IPS DF 19.7 (cell line): ENCODE measurements at places on chromosomes 7 and 10.

DNA sequence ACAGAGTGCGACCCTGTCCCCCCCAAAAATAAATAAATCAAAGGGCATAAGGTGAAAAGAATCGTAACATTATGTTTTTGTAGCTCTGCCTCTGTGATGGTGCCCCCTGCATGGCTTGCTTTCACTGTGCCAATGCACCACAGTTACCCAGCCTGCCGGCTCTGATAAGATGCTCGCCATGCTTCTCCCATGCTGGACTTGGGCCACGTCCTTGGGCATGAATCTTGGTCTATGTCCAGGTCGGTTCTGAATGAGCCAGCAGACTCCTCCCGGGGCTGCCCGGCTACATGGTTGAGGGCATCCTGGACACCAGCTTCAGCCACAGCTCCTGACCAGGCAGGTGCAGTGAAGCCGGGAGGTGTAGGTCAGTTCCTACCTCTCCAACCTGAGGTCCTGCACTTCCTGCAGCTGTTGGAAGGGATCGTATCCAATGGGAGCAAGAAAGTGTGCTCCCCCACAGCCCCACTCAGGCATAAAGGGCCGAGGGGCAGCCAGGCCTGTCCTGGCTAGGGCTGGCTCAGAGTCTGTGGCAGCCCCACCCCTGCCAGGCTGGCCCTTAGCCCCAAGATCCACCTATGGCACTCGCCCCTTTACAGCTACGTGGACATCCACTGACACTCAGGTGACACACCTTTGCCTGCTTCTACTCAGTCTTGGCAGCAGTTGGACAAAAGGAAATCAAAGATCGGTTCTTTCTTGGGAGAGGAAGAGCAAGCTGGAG, 34.1 kb downstream of the CHST3 start:
- no peak for DNase-seq

- no peak for DNase-seq
Observed at GRCh38 chr7:70027867-70028266, 429.6 kb downstream of the AUTS2 start.

DNA sequence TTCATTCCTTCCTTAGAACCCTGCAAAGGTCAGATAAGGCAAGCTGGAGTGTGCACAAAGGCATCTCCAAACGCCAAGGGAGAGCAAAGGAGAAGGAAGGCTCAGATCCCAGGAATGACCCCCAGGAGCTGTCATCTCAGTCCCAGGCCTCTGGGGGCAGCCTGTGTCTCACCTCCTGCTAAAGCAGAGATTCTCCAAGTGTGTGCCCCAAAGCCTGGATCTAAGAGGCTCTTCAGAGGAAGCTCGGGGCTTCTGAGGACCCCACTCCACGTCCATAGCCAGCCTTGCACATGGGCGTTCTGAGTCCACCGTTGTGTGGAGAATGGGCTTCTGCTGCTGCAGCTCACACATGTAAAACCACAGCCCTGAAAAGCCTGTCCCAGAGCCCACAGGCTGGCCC, 5.1 kb upstream of the GRID1 start:
- no peak for DNase-seq

DNA sequence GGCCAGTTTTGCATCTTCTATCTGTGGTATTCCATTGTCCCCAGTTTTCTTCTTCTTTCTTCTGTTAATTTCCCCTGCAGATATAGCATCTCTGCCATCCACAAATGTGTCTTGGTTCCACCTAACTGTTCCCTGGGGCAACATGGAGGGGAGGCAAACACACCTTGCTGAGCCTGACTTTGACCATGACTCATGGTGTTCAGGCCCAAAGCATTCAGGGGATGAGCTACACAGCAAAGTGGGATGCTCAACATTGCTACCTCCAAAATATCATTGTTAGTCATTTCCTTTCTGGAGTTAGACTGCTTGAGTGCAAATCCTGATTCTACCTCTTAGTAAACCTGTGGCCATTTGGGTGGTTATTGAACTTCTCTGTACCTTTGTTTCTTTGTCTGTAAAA, 542.7 kb downstream of the LRMDA start:
- DNase-seq = no peak
